ENCODE measurements at places on chromosomes 13 and 19.

DNA sequence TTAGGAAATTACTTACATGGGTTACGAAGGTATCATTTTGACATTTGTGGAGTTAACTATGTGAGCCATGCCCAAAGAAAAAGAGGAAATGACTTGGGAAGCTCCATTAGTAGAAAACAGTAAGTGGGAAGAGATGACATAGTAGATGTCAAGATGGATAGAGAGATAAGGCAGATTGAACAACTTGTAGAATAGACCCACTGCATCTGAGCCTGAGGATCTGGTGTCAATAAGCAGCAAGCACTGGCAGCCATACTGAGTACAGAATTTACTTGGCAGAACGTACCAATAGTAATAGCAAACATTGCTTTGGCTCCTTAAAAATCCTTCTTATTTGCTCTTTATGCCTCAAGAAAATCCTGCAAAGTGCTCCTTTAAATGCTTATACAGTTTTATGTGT lies 203.8 kb downstream of the GPC6 start:
- DNase-seq: no peak

GRCh38 chr13:32031815-32032370 lies 319 bp downstream of the FRY start:
- DNase-seq: no peak

GRCh38 chr13:47179321-47179720 lies 282.5 kb upstream of the HTR2A start:
- no peak for DNase-seq

DNA sequence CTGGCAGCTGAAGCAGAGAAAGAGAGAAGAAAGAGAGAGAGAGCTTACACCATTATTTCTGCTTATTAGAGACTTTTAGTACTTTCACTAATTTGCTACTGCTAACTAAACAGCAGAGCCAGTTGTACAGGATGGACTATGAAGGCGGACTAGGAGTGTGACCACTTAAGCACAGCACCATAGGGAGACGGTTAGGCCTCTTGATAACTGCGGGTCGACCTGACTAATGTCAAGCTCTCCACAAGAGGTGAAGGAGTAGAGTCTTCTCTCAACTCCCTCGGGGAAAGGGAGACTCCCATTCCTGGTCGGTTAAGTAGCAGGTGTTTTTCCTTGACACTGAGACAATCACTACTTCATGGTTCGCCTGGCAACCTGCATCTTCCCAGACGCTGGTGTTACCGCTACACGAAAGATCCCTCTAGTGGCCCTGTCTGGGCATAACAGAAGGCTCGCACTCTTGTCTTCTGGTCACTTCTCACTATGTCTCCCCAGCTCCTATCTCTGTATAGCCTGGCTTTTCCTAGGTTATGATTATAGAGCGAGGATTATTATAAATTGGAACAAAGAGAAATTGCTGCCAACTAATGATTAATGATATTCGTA lies 5.3 kb upstream of the PSG7 start:
- no peak for DNase-seq

DNA sequence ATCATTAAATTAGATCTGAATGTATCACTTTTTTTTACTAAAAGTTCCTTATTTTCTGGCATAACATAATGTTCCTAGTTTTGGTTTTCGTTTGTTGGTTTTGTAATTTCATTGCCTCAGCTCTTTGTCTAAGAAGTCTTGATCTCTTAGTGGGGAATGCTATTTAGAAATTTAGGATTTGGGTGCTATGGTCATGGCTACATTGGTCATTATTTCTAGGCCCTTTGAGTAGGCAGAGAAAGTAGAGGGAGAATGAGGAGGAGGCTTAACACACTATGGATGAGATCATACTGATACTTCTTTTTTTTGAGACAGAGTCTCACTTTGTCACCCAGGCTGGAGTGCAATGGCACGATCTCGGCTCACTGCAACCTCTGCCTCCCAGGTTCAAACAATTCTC lies 41.8 kb downstream of the PIBF1 start:
- no peak for DNase-seq

Data from CD4-positive, alpha-beta T cell treated with Interleukin-4 for 1 hour (primary cell).